ENCODE measurements at places on chromosomes 7 and 10. TPM values are rescaled to one million over a fixed set of nuclear protein-coding genes. Genes with fewer than 3 reads are reported as not detected.

The SSC4D gene
- 0.73 TPM for total RNA-seq

DNA sequence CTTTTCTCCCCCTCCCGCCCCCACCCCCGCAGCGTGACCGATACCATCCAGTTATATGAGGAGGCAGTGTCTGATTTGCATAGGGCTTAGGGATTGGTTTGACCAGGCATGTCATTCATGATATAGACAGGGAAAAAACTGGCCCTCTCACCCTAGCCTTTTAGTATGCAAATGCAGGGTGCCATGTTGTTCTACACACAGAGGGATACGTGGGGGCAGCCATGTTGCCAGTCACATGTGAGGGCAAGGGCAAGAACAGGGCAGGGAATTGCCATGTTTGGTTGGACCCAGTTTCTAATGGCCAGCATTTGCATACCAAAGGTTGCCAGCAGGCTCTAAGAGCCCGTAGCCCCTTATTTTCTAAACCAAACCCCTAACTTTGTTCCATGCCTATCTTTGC lies 552.1 kb downstream of the SORCS1 start:
- H3K36me3 ChIP-seq = no peaks in the 10 kb centered on the region
- no peaks in the 10 kb centered on the region for H3K4me1 ChIP-seq
- H3K27ac ChIP-seq = no peak overlapping the region
- DNase-seq = no peak
- no peaks in the 10 kb centered on the region for H3K27me3 ChIP-seq
- H3K4me3 ChIP-seq = no peak overlapping the region

The FAM25C gene
- total RNA-seq = not detected

The KIF11 gene
- total RNA-seq = 38.7 TPM

GRCh38 chr10:80320377-80320776 lies 30.9 kb upstream of the MAT1A start:
- H3K36me3 ChIP-seq = no peaks in the 10 kb centered on the region
- H3K27ac ChIP-seq = no peak overlapping the region
- H3K4me3 ChIP-seq = no peak overlapping the region
- peaks cover 6% of the 10 kb centered on the region for H3K27me3 ChIP-seq

GRCh38 chr10:65910209-65910608 lies 1015.6 kb upstream of the LRRTM3 start:
- H3K4me1 ChIP-seq = no peaks in the 10 kb centered on the region
- no peaks in the 10 kb centered on the region for H3K27me3 ChIP-seq
- no peaks in the 10 kb centered on the region for H3K36me3 ChIP-seq
- H3K4me3 ChIP-seq = no peak overlapping the region
- H3K27ac ChIP-seq = no peak overlapping the region
- DNase-seq = no peak

DNA sequence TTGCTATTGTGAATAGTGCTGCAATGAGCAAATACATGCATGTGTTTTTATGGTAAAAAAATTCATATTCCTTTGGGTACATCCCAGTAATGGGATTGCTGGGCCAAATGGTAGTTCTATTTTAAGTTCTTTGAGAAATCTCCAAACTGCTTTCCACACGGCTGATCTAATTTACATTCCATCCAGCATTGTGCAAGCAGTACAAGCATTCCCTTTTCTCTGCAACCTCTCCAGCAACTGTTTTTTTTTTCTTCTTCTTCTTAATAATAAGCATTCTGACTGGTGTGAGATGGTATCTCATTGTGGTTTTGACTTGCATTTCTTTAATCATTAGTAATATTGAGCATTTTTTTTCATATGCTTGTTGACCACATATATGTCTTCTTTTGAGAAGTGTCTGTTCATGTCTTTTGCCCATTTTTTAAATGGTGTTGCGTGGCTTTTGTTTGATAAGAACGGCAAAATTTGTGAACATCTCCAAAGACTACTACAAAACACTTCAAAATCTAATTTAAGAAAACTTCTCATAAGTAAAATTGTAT lies 136.1 kb upstream of the MYO3A start:
- no peak overlapping the region for H3K27ac ChIP-seq
- H3K36me3 ChIP-seq = no peaks in the 10 kb centered on the region
- no peak for DNase-seq
- no peaks in the 10 kb centered on the region for H3K27me3 ChIP-seq
- no peaks in the 10 kb centered on the region for H3K4me1 ChIP-seq

GRCh38 chr7:137151690-137152052 lies 191.9 kb downstream of the PTN start:
- H3K36me3 ChIP-seq = no peaks in the 10 kb centered on the region
- H3K27me3 ChIP-seq = no peaks in the 10 kb centered on the region
- DNase-seq = no peak
- H3K4me3 ChIP-seq = no peak overlapping the region
- H3K27ac ChIP-seq = no peak overlapping the region

DNA sequence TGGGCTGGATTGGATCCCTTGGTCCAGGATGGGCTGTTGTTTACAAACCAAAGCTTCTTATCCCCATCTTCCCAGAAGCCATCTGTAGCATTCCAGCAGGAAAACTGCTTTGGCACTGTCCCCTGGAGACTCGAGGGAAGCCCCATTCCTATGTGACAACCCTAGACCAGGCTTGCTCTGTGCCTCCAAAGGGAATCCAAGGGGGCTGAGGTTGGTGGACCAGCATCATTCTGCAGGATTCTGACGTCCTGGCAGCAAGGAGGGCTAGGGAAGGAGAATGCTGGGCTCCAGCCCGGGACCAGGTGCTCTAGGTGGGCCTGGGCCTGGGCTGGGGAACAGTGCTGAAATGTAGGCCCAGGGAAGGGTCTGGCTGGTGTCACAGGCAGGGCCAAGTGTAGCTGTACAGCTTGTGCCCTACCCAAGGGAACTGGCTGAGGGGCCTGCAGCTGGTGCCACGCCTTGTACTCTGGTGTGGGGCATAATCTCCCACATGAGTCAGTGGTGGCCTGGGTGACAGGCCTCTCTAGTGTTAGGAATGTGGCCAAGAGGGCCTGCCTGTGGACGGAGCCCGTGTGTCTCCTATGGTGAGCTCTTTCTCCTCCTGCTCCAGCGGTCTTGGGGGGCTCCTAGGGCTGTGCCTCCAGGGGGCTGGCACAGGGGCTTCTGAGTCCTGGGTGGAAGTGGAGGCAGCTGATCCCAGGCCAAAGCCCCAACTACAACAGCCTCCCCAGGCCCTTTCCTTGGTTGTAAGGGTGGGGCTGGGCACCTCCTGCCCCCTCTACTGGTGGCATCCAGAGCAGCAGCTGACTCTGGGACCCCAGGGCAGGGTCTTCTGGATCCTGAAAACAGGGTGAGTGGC lies 25.2 kb downstream of the TRIM8 start:
- H3K4me3 ChIP-seq = no peak overlapping the region
- H3K27ac ChIP-seq = no peak overlapping the region
- no peak for DNase-seq
- H3K36me3 ChIP-seq = peaks cover 1% of the 10 kb centered on the region
- peaks cover 2% of the 10 kb centered on the region for H3K27me3 ChIP-seq

GRCh38 chr10:114518401-114519305 lies 114.4 kb upstream of the AFAP1L2 start:
- no peak for DNase-seq
- H3K36me3 ChIP-seq = peaks cover 17% of the 10 kb centered on the region
- H3K27me3 ChIP-seq = peaks cover 2% of the 10 kb centered on the region

DNA sequence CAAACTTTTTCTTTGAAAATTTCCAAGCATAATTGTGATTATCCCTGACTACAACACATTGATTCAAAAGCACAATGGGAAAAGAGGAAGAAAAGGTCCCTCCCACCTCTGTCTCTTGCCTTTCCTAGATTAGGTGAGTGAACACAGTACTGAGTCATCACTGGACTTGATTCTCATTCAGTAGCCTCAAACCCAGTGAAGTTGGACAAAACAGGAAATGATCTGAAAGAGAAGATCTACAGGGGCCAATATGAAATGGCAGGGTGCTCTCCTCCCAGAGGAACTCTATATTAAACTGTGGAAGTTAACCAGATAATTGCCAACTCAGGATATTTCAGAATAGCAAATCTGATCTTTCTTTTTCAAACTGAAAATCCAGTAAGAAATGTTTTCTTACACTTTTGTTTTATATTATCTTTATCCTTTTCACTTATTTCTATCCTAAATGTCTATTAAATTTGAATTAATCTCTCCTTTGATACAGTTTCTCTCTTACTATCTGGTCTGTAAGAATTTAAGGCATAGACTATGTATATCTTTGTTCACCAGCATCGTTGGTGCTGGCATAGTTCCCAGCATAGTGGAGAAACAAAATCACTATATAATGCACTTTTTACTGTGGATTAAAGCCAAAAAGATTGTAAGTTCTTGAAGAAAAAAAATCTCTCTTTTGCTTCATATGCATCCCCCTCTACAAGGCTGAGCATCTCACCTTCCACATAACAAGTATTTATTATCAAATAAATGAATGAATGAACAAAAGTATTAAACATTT lies 41.4 kb upstream of the IKZF1 start:
- H3K4me3 ChIP-seq = peak overlapping the region; percentile 70
- peak overlapping the region; percentile 98 for H3K27ac ChIP-seq
- H3K4me1 ChIP-seq = peaks cover 88% of the 10 kb centered on the region
- DNase-seq = no peak

GRCh38 chr10:88330174-88330573 lies 252.9 kb downstream of the RNLS start:
- DNase-seq = no peak
- no peak overlapping the region for H3K27ac ChIP-seq
- H3K4me3 ChIP-seq = no peak overlapping the region
- no peaks in the 10 kb centered on the region for H3K36me3 ChIP-seq
- H3K4me1 ChIP-seq = peaks cover 13% of the 10 kb centered on the region

DNA sequence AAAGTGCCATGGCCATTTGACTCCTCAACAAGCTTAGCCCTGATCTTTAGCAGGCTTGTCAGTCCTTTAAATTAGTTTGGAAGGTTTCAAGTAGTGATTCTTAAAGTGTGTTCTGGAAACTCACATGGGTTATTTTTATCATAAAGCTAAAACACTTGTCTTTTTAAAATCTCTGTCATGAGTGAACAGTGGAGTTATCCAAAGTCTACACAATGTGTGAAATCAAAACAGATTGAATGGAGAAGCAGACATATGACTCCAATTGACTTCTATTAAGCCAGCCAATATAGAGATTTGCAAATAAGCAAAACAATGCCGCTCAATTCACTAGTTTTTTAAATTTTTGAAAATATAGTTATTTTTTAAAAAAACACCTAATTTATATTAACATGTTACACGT lies 53.3 kb upstream of the SORCS3 start:
- H3K4me1 ChIP-seq = no peaks in the 10 kb centered on the region
- H3K27me3 ChIP-seq = peaks cover 4% of the 10 kb centered on the region
- no peaks in the 10 kb centered on the region for H3K36me3 ChIP-seq

The GRM8 gene
- not detected for total RNA-seq

DNA sequence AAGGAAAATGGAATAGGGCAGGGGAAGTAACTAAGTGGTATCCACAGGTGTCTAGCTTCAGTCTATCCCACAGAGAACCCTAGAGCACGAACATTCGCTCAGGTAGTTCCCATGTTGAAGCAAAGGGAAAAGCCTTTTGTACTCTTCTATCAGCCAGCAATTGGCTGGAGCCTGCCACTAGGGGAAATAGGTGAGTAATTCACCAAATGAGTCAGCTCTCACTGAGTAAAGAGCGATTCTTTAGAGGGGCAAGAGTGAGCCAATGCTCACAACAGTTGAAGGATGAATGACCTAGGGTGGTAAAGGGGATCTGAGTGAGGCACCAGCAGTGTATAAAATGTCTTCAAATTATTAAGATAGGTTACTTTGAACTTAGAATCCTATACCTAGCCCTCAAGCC lies 94.1 kb upstream of the ZNF800 start:
- no peak overlapping the region for H3K27ac ChIP-seq
- H3K4me3 ChIP-seq = no peak overlapping the region
- H3K27me3 ChIP-seq = peaks cover 1% of the 10 kb centered on the region

DNA sequence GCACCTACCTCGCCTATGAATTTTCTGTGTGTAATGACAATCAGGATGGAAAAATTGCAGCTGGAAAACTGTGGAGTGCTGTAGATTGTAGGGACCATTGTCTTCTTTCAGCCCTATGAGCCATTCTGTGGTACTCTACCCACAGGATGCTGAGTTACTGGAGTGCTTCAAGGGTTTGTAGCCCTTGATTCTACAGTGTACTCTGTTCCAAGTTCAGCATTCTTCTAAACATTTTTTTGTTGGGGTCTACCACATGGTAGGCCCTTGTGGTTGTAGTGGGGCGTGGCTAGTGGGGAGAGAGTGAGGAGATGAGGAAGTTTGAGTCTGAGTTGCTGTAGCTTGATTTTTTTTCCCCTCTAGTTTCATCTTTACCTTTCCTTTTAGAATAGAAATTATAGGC lies 33.5 kb downstream of the REEP3 start:
- peaks cover 2% of the 10 kb centered on the region for H3K36me3 ChIP-seq
- H3K27ac ChIP-seq = no peak overlapping the region
- peak; percentile 7 for DNase-seq
- H3K4me1 ChIP-seq = peaks cover 22% of the 10 kb centered on the region
- H3K4me3 ChIP-seq = no peak overlapping the region

- peaks cover 5% of the 10 kb centered on the region for H3K27me3 ChIP-seq
- no peaks in the 10 kb centered on the region for H3K4me1 ChIP-seq
- H3K4me3 ChIP-seq = no peak overlapping the region
- no peak overlapping the region for H3K27ac ChIP-seq
- H3K36me3 ChIP-seq = no peaks in the 10 kb centered on the region
- DNase-seq = no peak
Measured at GRCh38 chr10:45058580-45058979, 57.9 kb downstream of the ZNF22 start.

- no peaks in the 10 kb centered on the region for H3K4me1 ChIP-seq
- no peaks in the 10 kb centered on the region for H3K36me3 ChIP-seq
- H3K27ac ChIP-seq = no peak overlapping the region
- DNase-seq = no peak
- no peak overlapping the region for H3K4me3 ChIP-seq
Measured at GRCh38 chr10:56928714-56929113, 567.7 kb upstream of the ZWINT start.

GRCh38 chr10:36448760-36449691 lies 676.4 kb upstream of the ANKRD30A start:
- no peak overlapping the region for H3K27ac ChIP-seq
- no peaks in the 10 kb centered on the region for H3K36me3 ChIP-seq
- H3K4me3 ChIP-seq = no peak overlapping the region
- H3K27me3 ChIP-seq = no peaks in the 10 kb centered on the region
- no peaks in the 10 kb centered on the region for H3K4me1 ChIP-seq

- peaks cover 46% of the 10 kb centered on the region for H3K4me1 ChIP-seq
- H3K27me3 ChIP-seq = no peaks in the 10 kb centered on the region
- no peak overlapping the region for H3K4me3 ChIP-seq
- H3K27ac ChIP-seq = peak overlapping the region; percentile 44
Measured at GRCh38 chr7:106255246-106255645, 29.5 kb downstream of the NAMPT start.

DNA sequence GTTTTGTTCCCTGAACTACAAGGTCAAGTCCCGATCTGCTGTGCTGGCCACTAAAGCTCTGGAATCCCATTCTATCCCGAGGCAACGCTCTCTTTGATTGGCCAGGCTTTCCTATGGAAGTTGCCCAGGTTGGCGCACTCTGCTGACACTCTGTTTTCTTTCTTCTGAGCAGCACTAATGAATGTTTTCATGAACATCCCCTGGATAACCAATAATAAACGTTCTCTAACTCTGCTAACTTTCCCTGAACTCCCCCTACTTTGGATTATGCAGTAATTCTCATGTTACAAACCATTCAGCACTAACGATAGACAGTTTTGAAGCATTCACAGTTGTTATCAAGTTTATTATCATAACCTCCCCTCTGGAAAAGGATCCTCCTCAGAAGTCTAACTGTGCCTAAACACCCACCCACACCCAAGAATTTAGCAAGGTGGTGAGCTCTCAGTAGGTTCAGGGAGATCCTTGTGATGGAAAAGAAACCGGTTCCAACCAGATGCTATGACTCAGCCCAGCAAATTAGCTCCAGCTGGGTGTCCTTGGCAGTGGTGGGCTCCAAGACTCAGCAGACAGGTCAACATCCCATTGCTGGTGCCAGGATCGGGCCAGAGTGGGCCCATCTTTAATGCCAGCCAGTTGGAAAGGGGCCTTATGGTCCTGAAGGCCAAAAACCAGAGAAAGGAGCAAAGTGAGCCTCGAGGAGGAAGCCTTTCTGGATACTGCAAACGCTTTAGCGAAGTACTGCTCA lies 68.4 kb downstream of the CREB3L2 start:
- H3K27ac ChIP-seq = no peak overlapping the region
- no peaks in the 10 kb centered on the region for H3K27me3 ChIP-seq
- no peak for DNase-seq
